ENCODE measurements at places on chromosomes 5 and 9.

DNA sequence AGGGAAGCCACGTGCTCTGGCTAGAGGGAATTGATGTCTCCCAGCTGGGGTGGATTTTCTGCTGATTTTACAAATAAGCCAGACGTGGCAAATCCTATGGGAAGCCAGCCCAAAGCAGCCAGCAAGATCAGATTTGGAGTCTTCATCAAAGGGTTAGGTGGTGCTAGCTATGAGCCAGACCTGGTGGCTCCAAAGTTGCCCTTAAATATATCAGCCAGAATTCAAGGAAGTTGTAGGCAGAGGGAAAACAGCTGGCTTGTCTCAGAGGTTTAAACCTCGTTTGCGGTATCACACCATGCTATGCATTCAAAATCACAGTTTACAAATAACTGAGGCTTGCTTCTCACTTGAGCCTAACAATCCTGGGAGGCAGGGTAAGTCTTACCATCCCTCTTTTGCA, 313.2 kb downstream of the MLLT3 start:
- no peak for DNase-seq

GRCh38 chr5:140631831-140632365, 1.1 kb downstream of the CD14 start:
- DNase-seq, result peak; percentile 29

DNA sequence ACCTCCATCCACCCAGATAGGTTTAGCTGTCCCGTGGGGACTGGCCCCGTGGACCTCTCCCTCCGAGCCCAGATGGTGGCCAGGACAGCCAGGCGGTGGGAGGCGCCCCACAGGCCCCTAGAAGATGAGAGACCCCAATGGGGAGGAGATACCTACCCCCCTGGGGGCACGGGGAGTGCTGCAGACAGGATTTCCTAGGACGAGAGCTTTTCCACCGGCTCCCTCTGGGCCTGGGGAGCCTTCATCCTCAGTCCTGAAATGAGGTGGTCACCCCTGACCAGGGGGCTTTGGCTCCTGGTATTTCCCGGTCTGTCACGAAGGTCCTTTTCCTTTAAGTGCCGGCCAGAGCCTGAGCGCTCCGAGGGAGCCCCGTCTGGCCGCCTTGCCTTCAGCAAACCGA, 46.8 kb downstream of the MRPL36 start:
- DNase-seq, result no peak

- DNase-seq, result peak; percentile 43
Observed at GRCh38 chr9:128249908-128250838, 25.6 kb downstream of the GOLGA2 start.

DNA sequence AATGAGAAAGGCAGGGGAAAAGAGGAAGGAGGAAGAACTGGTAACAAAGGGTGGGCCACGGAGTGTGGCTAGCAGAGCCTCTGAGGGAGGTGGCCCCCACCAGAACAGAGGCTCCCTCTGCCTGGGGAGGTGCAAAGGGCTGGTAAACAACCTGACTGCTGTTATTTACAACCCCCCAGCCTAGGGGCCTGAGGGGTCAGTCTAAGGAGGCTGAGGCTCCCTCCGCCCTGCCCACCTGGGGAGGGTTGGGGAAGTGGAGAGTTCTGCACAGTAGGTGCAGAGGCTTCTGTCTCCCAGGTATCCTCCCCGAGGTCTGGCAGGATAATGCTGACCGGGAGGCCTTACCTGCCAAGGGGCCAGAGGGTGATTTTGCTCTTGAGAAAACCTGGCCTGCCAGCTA, 35.6 kb upstream of the SMU1 start:
- no peak for DNase-seq

- no peak for DNase-seq
Observed at GRCh38 chr9:135565636-135566035, 4.1 kb downstream of the PAEP start.

DNA sequence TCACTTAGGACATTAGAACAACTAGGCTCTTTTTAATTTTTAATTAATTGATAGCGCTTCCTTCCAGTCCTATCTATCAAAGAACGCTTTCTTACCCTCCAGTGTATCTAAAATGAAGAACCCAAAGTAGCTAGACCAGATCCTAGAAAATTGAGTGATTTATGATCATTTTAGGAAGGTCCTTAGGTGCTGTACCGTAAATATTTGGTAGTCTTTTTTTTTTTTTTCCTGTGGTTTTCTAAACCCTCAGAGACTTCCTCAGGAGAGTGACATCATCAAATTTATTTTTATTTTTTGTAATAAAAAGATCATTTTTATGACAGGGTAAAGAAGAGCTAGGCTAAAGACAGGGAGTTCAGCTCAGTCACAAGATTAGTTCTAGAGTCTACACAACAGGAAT, 197.4 kb downstream of the WDR70 start:
- no peak for DNase-seq

DNA sequence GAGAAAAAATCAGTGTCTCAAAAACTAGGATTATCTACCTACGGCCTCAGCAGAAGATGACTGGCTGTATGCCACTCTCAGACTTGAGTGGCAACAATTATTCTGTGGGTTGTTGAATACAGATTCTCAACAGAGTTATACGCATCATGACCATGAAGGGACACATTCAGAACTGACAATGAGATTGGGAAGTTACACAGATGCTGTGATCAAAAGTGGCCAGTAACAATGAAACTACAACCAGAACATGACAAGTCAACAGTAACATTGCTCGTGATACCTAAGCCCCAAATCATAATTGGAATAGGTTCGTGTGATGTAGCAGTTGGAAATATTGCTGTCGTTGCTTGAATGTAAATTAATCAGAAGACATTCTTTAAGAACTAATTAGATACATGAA, 957.5 kb upstream of the CDH9 start:
- DNase-seq, result no peak

DNA sequence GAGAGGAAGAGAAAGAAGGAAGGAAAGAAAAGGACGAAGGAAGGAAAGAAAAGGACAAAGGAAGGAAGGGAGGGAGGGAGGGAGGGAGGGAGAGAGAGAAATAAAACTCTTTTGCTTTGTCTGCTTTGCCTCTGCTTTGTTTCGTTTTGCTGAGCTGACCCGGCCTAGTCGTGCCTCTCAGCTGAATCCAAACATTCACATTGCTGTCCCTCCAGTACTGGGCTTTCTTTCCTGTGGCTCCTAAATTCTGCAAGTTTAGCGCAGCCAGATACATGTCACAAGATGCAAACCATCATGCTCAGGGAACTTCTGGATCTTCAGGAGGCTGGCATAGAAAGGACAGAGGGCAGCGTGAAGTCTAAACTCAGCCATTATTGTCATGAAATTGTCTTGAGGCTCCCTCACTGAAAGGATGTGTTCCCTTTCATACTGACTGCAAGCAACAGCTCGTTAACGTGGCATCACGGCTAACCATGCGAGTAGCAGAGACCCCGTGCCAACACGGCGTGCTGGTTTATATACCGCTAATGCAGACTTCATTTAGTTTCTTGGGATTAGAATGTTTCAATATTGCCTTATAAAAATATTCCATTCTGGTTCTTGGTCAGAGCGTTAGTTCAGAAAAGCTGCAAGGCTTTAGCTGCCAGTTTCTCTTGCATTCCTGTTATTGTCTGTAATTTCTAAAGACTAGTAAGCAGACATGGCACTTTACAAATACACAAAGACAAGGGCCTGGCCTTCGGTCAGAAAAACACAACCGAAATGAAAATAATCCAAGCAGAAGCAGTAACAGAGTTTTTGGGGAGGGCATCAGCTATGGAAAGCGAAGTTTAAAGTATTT, 94.2 kb downstream of the TMEM174 start:
- DNase-seq, result no peak

GRCh38 chr9:13439685-13440476, 160.4 kb upstream of the MPDZ start:
- no peak for DNase-seq

DNA sequence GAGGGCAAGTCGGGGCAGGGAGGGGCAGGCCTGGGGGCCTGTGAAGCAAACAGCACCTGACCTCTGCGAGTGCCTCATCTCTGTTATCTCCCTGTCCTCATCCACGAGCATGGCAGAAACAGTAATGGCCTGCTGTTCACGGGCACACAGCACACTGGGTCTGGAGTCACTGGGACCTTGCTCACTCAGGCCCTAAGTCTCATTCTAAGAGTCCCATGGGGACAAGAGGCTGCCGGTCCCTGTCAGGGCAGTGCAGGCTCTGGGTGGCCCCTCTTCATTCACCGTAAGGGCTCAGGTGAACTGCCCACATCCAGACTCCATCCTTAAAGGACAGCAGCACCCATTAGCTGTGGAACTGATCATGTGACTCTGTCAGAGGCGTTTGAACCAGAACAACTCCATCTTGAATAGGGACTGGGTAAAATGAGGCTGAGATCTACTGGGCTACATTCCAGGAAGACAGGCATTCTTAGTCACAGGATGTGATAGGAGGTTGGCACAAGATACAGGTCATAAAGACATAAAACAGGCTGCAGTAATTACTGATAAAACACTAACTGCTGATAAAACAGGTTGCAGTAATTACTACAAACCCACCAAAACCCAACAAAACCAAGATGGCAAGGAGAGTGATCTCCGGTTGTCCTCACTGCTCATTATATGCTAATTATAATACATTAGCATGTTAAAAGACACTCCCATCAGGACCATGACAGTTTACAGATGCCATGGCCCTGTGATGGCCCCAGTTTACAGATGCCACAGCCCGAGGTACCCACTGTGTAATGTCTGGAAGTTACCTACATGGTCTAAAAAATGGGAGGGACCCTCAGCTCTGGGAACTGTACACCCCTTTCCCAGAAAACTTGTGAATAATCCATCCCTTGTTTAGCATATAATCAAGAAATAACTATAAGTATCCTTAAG, 28.7 kb downstream of the BICD2 start:
- DNase-seq, result no peak

DNA sequence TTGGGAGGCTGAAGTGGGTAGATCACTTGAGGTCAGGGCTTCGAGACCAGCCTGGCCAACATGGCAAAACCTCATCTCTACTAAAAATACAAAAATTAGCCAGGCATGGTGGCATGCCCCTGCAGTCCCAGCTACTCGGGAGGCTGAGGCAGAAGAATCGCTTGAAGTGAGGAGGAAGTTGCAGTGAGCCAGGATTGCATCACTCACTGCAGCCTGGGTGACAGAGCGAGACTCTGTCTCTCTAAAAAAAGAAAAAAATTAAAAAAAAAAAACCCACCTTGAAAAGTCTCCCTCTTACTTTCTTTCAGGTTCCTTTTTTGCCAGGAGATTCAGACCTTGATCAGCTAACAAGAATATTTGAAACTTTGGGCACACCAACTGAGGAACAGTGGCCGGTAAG, 34.2 kb downstream of the CDK7 start:
- no peak for DNase-seq

- no peak for DNase-seq
Observed at GRCh38 chr5:93674866-93675459, 66.4 kb downstream of the POU5F2 start.

DNA sequence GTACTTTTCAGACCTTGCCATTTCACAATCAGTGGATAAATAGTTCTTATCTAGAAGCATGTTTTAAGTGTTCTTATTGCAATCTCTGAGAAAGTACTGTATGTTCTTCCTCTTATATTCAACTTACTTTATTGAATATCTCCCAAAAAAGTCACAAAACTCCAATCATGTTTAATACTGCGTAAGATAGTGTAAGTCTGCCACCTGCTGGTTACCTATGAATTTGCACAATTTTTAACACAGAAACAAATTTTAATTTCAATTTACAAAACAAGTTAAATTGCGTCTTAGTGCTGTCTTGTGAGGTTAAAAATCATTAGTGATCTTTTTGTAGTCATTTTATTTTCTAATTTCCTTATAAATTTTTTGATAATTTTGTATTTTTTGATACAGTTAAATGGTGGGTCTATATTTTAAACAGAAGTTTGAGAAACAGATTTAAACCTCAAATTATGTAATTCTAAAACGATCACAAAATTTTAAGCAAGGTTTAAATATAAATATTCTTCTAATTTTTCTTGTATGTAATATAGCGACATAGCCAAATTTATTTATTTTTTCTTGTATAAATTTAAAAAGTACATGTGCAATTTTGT, 115.8 kb downstream of the EMB start:
- DNase-seq, result peak; percentile 33

DNA sequence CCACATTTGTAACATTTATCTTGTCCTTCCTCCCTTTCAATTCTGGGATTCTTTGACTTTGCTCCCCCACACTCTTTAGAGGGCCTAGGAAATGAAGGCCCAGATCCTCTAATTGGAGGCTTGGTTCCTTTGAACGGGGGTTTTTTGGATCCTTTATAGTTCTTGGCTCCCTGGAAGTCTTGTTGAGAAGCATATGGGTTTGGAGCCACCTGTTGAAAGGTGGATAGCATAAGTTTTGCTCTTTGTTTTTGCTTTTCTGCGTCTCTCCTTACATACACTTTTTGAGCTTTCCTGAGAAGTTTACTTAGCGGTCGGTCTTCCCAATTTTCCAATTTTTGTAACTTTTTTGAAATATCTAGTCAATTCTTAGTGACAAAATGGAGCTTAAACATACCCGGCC, 17.8 kb downstream of the IFT74 start:
- no peak for DNase-seq

DNA sequence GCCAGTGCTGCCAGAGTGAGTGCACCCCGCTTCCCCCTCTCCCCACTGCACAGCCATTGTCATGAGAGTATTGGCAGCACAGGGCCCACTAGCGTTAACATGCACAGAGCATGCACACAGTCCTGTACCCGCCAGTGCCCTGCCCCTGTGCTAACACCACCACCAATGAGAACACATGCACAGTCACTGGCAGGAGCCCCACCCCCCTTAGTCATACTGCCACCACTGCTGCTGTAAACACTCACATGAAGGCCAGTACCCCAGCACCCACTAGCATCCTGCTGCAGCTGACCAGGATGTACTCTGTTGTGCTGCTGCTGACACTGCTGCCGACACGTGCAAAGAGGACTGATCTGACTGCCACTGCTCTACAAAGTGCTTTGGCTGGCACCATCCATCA, 19.5 kb upstream of the RANBP6 start:
- no peak for DNase-seq

- no peak for DNase-seq
Observed at GRCh38 chr5:44983006-44983405, 174.3 kb downstream of the MRPS30 start.

GRCh38 chr5:19270153-19270552, 717.8 kb downstream of the CDH18 start:
- peak; percentile 93 for DNase-seq

DNA sequence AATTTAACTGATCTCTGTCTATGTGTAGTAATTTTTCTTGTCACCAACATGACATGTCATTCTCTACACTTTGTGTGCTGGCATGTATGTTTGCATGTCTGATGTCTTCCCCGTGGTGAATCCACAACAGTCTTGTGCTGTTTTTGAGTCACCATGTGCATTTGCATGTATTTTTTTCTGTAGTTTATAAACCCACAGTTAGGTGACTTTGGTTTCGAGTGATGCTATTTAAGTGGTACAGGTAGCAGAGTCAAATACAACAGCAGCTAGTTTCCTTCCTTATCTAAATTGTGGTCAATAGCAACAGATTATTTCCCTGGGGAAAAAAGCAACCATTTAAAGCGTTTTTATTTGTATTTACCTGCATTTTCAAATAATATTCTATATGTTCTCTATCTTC, 89.9 kb upstream of the FSD1L start:
- DNase-seq, result no peak

GRCh38 chr5:157593052-157593757, 17.6 kb upstream of the ADAM19 start:
- DNase-seq, result no peak

- DNase-seq, result peak; percentile 9
Observed at GRCh38 chr9:23829580-23830475, 3.8 kb upstream of the ELAVL2 start.
